Caco-2 (cell line): ENCODE measurements at places on chromosomes 5 and 9. TPM values are rescaled to one million over a fixed set of nuclear protein-coding genes. Genes with fewer than 3 reads are reported as not detected.

SPINK5 gene
- total RNA-seq = 2.2 and 4.2 TPM in 2 replicates

GRM6 gene
- total RNA-seq = not detected in 2 replicates

SLC6A19 gene
- total RNA-seq = 0.29 and 0.32 TPM in 2 replicates

LCN1 gene
- not detected in 2 replicates for total RNA-seq

CNTFR gene
- total RNA-seq = 0.26 and 0.39 TPM in 2 replicates

HMGCR gene
- 164 and 167 TPM in 2 replicates for total RNA-seq

PCDHGB7 gene
- 2.3 and 2.4 TPM in 2 replicates for total RNA-seq

CEP72 gene
- total RNA-seq = 36.6 and 38.7 TPM in 2 replicates

FTMT gene
- total RNA-seq = not detected in 2 replicates

IL3 gene
- total RNA-seq = not detected in 2 replicates

LCN12 gene
- 20.0 and 23.2 TPM in 2 replicates for total RNA-seq

FCN2 gene
- total RNA-seq = not detected in 2 replicates

SLC23A1 gene
- total RNA-seq = 20.4 and 24.0 TPM in 2 replicates

INSL4 gene
- total RNA-seq = not detected in 2 replicates

UBTD2 gene
- total RNA-seq = 32.4 and 33.2 TPM in 2 replicates

FOXD4L4 gene
- 0.26 and 0.32 TPM in 2 replicates for total RNA-seq

SLC1A1 gene
- total RNA-seq = 43.3 and 53.1 TPM in 2 replicates

ENG gene
- total RNA-seq = 0.18 and 0.53 TPM in 2 replicates

NXNL2 gene
- 0.52 and 0.60 TPM in 2 replicates for total RNA-seq

CDH9 gene
- not detected in 2 replicates for total RNA-seq

SEMA5A gene
- total RNA-seq = 27.4 and 34.3 TPM in 2 replicates

TSSK1B gene
- not detected in 2 replicates for total RNA-seq

TTC16 gene
- total RNA-seq = not detected in 2 replicates

CDHR2 gene
- total RNA-seq = 0.19 and 0.59 TPM in 2 replicates

MYOT gene
- not detected in 2 replicates for total RNA-seq

TAF11L11 gene
- not detected in 2 replicates for total RNA-seq

ARID3C gene
- not detected in 2 replicates for total RNA-seq

SHOC1 gene
- not detected in 2 replicates for total RNA-seq

LRRC19 gene
- not detected in 2 replicates for total RNA-seq

SLC6A7 gene
- total RNA-seq = not detected in 2 replicates
